ENCODE measurements at places on chromosomes 6 and 20. TPM values are rescaled to one million over a fixed set of nuclear protein-coding genes. Genes with fewer than 3 reads are reported as not detected.

- no peak for DNase-seq
These were observed 77.2 kb downstream of the PPP1R3G start for GRCh38 chr6:5162355-5162754.

Gene NHLRC1
- 1.2 TPM for total RNA-seq

Gene PDE10A
- 9.2 TPM for total RNA-seq

Gene CUL7
- total RNA-seq, result 20.3 TPM

DNA sequence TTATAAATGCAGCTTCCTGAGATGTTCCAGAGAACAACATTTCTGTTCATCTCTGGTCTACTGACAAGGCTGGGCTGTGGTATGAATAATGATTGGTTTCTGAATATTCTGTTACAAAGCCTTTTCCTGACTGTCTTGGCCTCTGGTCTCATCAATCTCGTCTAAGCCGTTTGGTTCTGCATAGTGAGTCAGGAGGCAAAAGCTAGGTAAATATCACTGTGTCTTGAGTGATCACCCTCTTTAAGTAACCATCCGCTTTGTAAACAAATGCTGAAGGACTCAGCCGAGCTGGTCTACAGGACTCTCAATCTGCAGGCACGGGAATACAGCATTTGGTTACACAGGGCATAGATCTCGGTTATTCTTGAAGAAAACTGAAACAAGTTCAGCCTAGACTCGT lies 511.9 kb downstream of the KIF16B start:
- no peak for DNase-seq

GRCh38 chr20:20010639-20011500 lies 6.3 kb upstream of the NAA20 start:
- peak; percentile 73 for DNase-seq

Gene OPN5
- total RNA-seq, result not detected

Gene GJA1
- 431 TPM for total RNA-seq

Gene FKBP1C
- not detected for total RNA-seq

DNA sequence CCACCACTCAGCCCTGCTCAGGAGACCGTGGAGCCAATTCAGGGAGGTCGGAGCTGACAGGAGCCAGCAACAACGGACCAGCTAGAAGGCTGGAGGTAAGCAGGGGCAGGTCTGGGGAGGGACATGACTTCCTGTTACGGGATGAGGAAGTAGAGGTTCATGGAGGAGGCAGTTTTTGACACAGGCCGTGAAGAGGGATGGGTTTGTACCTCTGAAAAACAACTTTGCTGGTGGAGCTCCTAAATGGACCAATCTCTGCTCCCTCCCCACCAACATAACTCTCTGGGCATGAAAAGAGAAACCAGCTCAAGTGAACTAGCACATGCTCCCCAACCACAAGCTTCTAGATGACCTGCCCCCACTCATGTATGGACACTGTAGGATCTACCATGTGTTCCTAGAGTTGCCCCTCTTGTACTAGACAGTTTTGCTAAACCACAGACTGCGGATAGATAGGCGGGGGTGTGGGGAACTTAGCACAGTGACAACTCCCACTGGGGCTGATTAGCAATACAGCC lies 31.4 kb downstream of the RALGAPA2 start:
- DNase-seq, result no peak

DNA sequence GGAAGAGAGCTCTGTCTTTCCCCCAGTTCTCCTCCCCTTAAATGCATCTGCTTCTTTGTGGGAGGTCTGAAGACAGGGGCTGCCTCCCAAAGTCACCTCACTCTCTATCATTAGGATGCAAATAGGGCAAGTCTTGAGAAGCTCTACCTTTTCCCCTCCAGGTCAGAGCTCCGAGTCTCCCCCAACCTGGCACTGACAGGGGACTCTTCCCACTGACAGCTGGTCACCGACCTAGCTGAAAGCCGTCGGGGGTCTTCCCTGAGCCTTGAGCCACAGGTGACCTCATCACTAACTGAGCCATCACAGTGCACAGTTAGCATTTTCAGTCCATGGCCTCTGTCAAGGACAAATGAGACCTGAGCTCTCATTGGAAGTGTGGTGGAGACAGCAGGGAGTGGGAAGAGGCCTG lies 386.7 kb downstream of the HACE1 start:
- DNase-seq, result no peak

- DNase-seq, result no peak
These were observed 233.2 kb upstream of the SOX4 start for GRCh38 chr6:21360336-21360735.

GRCh38 chr6:5053864-5054244 lies 31.3 kb upstream of the PPP1R3G start:
- DNase-seq, result no peak

Gene NTSR1
- 0.10 TPM for total RNA-seq

DNA sequence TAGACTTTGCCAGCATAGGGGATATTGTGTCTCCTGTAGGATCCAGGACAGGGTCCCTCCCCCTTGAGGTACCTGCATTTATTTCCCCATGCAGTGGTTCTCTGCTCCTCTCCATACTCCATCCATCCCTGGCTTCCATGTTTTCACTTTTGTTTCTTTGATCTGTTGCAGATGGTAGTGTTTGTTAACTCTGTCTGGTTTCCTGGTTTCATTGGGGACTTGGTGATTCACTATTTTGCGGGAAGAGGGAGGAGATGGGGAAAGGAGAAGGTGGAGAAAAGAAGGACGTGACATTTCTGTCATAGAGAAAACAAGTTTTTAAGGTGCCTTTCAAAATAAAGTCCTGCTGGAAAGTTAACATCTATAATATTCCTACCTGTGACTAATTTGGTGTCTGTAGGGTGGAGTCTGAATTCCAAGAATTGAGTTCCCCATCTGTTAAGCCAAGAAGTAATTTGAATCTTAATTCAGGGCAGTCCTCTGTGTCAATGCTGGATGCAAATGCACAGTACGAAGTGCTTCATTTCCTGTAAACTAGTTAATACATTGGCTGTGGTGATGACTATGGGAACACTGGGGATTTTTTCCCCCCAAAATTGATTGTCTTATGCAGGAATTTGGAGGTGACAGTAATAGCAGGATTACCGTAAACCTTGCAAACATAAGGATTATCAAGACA lies 6.9 kb upstream of the RNF144B start:
- DNase-seq, result no peak

Gene SPATS1
- total RNA-seq, result not detected

DNA sequence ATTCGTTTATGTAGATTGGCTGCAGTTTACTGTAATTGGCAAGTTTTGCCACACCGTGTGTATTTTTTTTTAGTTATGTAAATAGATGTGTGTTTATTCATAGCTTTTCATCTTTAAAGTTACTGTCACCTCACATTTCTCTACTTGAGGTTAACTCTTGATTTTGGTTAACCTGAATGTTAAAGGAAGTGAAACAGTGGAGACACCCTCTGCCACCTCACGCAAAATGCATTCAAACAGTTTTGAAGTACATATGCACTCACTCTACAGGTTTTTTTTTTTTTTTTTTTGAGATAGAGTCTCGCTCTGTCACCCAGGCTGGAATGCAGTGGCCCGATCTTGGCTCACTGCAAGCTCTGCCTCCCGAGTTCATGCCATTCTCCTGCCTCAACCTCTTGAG lies 17.7 kb downstream of the OR2A4 start:
- no peak for DNase-seq

- no peak for DNase-seq
These were observed 50.0 kb upstream of the ESR1 start for GRCh38 chr6:151757506-151757955.

DNA sequence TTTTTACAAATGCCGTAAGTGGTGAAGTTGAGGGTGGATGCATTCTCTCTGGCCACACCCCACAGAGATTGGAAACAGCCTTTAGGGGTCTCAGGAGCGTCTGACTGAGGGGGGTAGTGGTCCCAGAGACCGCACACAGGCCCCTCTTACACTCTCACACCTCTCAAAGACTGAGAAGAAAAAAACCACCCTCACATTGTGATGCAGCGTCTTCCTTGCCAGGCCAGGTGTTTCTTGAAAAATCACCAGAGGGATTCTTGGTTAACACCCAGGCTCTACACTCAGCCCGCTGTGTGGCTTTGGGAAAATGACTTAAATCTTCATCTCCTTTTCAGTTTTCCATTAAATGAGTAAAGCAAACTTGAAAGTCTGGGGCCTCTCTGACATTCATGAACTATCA lies 115.8 kb upstream of the SPTLC3 start:
- DNase-seq, result no peak

Gene NKAIN2
- total RNA-seq, result 0.59 TPM

Gene STK38
- total RNA-seq, result 26.1 TPM

DNA sequence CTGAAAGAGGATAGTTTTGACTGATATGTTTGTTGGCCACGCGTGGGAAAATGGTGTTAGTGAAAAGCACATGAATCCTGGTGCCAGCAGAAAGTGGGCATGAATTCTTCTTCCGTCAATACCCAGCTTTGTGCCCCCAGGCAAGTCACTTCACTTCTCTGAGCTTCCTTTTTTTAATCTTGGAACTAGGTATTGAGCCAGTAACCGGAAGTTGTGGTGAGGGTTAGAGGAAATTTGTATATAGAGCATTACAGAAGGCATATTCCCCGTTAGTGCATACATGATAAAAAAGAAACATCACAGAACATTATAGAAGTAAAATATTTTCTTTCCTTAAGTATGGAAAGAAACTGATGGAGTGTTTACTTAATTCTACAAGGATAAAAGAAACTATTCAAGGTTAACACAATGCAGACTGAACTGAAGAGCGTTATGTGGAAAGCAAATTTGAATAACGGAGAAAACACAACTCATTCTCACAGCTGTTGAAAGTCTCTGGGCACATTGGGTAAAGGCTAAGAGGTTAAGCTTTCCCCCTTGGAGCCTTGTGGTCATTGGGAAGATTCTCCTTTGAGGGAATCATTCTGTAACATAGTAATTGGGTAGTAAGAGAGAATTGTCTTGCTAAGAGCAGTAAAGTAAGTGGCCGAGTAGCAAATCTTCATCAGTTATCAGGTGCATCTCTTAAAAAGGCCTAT lies 223.1 kb downstream of the BCAS1 start:
- DNase-seq, result no peak

Gene NOX3
- not detected for total RNA-seq

DNA sequence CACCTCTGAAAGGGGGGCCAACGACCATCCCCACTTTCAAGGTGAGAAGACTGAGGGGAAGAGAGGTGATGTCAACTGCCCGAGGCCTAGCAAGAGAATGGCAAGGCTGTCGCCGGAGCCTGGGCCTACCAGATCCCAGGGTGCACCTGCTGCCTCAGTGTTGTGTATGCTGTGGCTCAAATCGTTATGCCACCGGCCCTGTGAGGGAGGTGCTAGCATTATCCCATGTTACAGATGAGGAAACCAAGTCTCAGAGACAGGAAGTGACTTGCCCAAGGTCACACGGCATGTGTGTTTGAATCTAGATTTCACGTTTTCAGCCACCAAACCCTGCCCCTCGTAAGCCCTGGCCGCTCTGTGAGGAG lies 152.5 kb downstream of the CEBPB start:
- DNase-seq, result no peak

DNA sequence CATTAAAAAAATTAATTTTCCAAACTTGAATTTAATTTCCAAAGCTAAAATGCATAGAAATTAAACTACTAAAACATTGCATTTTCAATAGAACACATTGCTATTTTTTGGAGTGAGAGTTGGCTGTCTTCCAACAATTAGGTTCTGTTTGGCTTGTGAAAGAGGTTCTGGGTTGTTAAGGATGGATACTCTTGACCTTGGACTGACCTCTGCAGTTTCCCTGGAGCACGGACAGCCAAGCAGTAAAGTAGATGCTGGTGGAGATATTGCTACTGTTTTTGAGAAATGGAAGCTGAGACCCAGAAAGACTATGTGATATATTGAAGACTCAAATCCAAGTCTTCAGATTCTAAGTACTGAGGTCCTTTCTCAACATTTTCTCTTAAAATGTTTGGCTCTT lies 95.9 kb upstream of the CHD6 start:
- DNase-seq, result no peak

DNA sequence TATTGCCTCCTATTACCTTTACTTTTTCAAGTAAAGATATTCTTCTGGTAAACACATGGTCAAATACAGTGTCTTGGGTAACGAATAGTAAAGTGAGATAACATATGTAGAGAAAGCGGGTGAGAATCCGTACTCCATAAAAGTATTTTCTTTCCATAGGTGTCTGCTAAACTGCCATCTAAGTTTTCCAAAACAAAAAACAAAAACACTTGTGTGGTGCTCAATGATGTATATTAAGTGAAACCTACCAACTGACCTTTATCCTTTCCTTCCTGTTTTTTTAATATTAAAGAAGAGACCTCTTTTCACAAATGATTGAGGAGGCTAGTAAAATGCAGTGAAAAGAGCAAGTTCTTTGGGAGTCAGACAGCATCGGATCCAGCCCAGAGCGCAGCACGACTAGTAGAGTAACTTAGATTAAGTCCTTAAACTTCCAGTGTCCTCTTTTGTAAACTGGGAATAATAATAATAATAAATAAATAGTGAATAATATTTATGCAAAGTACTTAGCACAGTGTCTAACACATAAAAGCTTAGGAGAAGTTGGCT lies 437 bp upstream of the CDKAL1 start:
- DNase-seq, result no peak

GRCh38 chr20:23160536-23161243 lies 74.6 kb upstream of the CD93 start:
- DNase-seq, result no peak

DNA sequence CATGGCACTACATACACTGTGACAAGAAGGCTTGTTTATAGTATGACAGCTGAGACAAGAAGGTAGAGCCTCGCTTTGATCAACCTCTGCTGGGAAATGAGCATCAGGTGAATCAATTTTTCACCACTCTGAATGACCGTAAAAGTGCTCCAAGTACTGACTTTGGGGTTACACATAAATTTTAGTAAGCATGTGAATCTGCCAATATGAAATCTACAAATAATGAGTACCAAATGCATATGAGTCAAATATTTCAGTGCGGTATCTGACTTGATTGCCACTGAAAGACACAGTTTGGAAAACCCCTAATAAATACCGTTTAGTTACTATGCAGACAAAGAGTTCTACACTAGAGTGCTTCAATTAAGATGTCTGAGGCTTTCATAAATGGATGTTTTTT lies 77.8 kb downstream of the ATG5 start:
- no peak for DNase-seq

DNA sequence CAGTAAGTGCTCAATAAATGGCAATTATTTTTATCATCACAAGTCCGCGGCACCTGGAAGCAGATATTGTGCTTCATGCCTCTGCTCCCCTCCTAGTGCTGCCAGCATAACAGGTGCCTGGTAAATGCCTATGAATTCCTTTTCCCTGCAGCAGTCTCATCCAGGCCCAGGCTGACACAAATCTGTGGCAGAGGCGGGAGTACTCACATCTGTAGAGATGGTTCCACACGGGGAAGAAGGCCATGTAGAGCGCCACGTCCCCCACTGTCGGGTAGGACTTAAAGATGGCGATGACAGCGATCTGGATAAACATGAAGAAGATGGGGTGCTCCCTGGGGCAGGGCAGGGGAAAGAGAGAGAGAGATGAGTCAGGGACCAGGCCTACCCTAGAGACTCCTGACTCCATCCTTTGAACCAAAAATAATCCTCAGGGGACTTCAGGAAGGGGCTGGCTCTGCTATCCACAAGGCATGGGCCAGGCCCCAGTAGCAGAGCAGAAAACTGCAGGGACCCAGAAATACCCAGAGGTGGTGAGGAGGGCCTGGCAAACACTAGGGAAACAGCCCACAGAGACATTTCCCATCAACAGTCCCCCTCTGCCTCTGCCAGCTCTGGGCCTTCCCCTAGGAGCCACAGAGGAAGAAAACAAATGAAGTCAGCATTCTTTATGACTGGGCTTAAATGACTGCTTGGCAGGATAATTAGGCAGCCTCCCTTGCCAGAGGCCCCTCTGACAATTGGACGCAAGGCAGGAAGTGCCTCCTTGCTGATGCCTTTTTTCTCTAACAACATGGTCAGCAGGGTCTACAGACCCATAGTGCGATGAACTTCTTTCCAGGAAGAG lies 23.0 kb downstream of the MAP1LC3A start:
- DNase-seq, result no peak

Gene BIRC7
- not detected for total RNA-seq

GRCh38 chr6:13053006-13053461 lies 275.3 kb downstream of the TBC1D7 start:
- no peak for DNase-seq

All from skin of body (tissue), 3 donors.